ENCODE measurements at places on chromosomes 16 and 17.

DNA sequence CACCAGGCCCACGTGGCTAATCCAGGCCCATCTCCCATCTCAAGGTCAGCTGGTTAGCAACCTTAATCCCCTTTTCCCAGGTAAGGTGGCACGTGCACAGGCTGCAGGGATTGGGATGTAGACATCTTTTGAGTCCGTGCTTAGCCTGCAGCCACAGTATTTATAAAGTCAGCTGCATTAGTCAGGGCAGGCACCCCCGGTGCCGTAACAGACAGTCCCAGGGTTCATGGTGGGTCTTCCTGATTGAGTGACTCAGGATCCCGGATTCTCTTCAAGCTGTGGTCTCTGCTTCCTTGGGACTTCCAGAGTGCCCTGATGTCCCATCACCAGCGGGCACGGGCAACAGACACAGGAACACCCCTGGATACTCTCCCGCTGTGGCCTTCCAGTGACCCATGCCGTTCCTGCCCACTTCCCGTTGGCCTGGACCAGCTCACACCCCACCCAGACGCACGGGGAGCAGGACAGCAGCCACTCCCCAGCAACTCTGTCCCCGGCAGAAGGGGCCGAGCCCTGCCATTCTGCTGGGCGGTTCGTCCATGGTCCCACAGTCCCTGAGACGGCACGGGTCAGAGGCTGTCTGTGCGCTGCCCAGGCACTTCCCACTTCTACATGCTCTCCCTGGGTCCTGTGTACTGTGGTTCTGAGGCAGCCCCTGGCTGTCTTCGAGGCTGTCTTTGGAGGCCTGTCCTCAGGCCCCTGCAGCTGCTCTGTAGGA is 248.6 kb upstream of the GSE1 start:
- no peak for DNase-seq

DNA sequence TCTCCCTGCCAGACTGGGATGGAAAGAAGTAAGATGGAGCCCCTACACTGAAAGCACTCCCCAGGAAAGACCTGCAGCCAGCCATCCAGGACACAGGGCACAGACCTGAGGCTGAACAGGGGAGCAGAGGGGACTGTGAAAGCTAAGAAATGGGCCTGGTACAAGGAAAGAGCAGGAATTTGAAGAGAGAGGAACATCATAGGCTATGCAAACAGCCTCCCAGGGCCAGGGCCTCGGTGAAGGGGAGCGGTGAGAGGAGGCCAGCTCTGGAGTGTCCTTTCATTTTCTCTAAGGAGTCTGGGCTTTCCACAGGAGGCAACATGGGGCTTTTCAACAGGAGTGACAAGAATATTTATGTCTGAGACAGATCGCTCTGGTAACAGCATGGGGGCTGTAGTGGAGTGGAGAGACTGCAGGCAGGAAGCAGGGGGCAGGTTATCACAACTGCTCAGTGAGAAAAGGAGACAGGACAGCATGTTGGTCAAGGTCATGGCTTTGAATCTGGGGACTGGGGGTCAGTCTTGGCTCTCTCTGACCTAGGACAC is 50.1 kb downstream of the TOM1L2 start:
- DNase-seq: no peak

GRCh38 chr17:80006339-80006720 is 29.3 kb downstream of the TBC1D16 start:
- DNase-seq: no peak

DNA sequence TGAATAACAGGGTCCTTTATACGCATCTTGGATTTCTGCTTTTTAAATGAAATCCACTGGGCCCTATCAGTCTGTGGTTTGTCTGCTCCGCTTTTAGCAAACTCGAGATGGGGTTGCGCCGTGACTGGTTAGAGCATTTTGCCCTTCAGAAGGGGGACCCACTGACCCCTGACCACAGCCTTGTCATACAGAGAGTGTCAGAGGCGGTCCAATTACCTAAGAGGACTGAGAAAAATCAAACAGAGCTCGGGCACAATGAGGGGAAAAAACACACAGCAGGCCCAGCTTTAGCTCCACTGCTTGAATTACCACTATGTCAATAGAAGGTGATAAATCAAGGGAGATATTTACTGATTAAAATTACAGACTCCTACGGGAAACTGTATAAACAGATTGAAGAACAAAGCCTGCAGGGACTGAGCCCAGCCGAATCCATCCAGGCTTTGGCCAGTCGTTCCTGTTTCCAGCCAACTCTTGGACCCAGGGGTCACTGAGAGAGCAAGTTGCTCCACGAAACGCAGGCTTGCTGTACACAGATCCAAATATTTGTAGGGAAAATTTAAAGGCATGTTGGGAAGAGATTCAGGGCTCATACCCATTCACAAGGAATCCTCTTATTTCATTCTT is 131.9 kb upstream of the ZFHX3 start:
- DNase-seq: no peak

DNA sequence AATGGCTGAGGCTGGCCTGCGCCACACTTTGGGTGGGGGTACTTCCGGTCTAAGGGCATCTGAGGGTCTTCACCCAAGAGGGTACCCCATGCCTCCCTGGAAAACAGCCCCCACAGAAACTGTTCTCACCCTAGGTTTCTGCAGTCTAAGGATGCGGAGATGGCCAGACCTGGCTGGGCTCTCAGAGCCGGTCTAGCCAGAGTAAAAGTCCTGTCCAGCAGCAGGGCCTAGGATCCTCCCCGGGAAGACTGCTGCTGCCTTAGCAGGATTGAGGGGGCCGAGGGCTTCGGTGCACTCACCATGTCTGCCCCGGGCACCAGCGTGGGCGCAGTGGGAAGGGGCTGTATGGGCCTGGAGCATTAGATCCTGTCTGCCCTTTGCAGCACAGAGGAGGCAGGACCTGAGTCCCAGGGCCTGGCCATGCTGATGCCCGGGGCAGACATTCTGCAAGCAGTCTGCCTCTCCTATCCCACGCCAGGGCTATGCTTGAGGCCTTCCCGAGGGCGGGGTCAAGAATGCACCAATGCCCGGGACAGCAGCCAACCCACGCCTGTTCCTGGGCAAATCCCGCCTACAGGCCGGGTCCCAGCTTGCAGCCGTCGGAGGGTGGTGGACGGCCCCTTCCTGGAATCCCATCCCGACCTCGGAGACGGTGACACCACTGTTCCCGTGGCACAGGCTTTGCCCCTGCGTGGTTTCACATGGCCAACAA is 54.7 kb downstream of the CBFA2T3 start:
- no peak for DNase-seq

DNA sequence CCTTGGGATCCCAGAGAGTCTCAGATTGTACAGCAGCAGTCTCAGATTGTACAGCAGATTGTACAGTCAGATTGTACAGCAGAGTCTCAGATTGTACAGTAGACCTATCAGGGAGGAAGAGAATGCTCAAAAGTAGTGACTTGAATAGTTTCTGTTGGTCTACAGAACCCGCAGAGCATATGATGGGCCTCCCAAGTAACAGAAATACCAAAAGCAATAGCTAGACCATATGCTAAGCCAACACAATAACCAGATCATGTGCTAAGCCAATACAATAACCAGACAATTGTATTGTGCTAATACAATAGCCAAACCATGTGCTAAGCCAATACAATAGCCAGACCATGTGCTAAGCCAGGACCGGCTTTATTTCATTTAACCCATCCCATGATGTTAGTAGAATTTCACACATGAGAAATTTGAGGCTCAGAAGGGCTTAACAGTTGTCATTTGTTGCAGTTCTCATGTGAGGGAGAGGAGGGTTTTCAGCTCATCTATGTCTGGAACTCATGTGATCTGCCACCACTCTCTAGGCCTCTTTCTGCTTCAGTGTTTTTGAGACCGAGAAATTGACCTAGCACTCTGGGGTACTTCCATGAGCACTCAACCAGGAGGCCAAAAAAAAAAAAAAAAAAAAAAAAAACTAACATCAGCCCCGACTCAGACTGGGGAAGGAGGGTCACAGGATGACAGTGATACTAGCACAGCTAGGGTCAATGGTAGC is 144.0 kb downstream of the SOX9 start:
- DNase-seq: no peak

- DNase-seq: no peak
Measured at GRCh38 chr17:78046923-78047322, 81.6 kb downstream of the TMC6 start.

DNA sequence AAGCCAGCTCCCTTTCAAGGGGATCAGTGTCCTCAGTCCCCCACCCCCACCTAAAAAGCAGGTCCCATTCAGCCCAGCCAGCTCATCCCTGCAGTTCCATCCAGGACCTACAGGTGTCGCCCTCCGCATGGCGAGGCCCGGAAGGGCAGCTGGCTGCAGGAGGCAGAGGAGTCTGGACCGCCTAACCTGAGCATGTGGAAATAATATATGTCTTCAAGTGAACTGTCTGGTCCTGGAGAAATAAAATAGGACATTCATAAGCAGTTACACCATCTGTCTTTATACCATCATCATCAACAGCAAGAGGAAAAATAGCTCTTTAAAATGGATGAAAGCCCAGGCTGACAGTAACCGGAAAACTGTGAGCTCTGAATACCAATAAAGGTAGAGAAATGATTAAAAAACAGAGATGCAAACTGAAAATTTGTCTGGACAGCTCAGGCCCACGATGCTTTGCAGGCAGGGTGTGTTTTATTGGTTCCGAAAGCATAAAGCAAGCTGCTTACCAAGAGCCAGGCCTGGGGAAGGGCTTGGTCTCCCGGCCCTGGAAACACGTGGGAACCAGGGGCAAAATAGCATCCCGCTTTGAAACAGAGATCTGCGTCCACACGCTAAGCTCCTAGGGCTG is 215.2 kb downstream of the ZFHX3 start:
- DNase-seq: peak; percentile 48

DNA sequence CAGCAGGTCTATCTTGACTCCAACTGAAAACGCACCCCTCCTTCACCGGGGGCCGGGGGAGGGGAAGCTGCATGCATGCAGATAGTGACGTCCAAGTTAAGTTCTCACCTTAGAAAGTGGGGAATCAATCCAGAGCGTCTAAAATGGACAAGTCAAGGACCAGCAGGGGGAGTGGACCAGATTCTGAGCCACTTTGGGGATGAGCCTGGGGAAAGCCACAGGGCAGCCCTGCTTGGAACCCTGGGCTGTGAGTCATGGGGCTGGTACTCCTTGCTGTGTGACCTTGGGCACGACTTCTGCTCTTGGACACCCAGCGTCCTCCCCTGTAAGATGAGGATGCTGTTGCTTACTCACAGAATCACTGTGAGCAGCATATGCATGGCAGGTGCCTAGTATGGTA is 9.1 kb downstream of the TNFRSF13B start:
- no peak for DNase-seq

DNA sequence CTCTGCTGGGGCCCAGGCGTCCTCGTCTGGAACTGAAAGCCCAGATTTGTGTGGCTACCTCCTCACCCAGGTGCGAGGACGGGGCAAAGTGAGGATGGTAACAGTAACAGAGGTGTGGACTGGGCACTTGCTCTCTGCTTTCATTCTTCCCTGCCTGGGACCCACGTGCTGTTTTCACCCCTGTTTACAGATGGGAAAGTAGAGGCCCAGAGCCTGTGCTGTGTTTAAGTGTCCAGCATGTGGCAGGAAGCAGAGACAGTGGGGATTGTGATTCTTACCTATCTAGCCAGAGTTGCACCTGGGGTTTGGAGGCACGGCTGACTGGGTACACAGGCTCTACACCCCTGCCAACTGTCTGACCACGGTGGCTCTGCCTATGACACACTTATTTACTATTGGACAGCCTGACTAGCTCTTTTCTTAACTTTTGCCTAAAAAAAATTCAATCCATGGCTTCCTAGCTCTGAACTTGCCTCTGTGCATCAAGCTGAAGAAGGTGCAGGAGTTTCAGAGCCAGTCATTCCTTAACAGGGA is 155.4 kb downstream of the CLEC16A start:
- no peak for DNase-seq

GRCh38 chr16:52051414-52052172 is 495.4 kb downstream of the TOX3 start:
- no peak for DNase-seq

DNA sequence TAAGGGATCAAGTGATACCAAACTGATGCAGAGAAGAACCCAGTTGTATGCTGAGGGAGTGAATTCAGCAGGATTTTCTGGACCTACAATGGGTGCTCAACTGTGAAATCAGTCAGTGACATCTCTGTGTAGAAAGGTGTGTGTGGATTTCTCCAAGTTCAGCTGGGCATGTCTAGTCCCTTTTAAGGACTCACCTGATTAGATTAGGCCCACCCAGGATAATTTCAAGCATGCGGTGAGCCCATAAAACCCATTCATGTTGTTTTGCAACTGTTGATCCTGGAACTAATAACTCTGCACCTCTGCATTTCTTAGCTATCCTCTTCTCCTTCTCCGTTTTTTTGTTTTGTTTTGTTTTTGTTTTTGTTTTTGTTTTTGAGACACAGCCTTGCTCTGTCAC is 35.1 kb upstream of the DNAJA2 start:
- no peak for DNase-seq

DNA sequence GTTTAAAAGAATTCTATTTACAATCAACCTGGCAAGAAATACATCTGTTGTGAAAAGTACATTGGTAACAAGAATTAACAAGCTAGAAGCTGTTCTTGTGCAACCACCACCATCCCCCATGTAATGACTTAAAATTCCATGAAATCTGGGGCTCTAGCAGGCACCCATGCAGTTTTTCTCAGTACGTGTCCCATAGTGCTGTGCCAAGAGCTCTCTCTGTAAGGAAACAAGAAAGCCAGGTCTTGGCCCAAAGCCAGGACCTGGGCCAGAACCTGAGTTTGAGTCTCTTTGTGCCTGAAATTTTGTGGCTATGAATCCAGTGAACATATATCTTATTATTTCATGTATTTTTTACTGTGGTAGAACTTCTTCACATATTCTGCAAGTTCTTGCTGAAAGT is 46.6 kb downstream of the NUP93 start:
- peak; percentile 26 for DNase-seq

DNA sequence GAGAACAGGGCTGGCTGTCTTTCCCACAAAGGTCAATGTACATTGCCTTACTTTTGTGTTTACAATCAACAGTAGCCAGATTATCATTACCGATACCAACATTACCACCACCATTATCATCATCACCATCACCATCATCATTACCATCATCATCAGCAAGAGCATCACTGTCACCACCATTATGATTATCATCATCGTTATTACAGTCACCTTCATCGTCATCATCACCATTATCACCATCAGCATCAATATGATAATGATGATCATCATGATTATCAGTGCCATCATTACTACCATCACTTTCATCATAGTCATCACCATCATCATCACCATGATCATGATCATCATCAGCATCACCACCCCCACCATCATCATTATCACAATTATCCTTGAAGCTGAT is 43.3 kb upstream of the RBFOX1 start:
- DNase-seq: no peak

DNA sequence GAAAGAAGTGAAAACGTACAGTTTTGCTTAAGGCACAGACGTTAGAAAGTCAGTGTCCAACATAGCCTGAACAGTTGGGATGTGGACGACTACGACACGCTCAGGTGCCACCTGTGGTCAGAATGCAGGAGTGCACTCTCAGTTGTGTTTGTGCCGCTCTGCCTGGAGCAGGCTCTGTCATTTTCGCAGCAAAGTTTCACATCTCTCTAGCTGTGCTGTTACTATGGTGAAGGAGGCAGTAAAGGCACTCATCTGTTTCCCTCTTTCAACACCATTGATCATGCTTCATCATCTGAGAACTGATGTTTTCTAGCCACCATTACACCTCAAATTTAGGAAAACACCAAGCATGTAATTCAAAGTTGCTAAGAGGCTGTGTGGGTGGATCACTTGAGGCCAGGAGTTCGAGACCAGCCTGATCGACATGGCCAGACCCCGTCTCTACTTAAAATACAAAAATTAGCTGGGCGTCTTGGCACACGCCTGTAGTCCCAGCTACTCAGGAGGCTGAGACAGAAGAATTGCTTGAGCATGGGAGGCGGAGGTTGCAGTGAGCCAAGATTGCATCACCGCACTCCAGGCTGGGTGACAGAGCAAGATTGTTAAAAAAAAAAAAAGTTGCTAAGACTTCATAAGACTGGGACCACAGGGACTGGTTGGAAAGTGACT is 44.9 kb upstream of the DNAJA2 start:
- DNase-seq: no peak

Data from astrocyte of the cerebellum (primary cell).